ENCODE measurements at places on chromosomes 11 and 22. TPM values are rescaled to one million over a fixed set of nuclear protein-coding genes. Genes with fewer than 3 reads are reported as not detected.

DNA sequence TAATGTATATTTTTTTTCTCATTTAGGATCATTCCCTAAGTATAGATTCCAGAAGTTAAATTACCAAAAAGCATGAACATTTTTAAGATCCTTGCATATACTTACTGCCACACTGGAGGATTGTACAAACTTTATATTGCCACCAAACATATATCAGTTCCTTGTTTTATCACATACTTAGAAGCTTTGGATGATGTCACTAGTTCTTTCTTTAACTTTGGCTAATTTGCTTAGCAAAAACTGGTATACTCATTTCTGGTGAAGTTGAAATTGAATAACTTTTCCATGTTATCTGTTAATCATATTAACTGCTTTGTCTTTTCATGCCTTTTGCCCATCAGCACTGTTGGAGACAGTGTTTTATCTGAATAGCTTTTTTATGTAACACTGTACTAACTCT, 31.6 kb upstream of the PRDM10 start:
- no peak overlapping the region for H3K4me3 ChIP-seq
- H3K4me1 ChIP-seq, result no peaks in the 10 kb centered on the region
- no peaks in the 10 kb centered on the region for H3K27me3 ChIP-seq
- no peak overlapping the region for H3K27ac ChIP-seq
- H3K36me3 ChIP-seq, result no peaks in the 10 kb centered on the region

DNA sequence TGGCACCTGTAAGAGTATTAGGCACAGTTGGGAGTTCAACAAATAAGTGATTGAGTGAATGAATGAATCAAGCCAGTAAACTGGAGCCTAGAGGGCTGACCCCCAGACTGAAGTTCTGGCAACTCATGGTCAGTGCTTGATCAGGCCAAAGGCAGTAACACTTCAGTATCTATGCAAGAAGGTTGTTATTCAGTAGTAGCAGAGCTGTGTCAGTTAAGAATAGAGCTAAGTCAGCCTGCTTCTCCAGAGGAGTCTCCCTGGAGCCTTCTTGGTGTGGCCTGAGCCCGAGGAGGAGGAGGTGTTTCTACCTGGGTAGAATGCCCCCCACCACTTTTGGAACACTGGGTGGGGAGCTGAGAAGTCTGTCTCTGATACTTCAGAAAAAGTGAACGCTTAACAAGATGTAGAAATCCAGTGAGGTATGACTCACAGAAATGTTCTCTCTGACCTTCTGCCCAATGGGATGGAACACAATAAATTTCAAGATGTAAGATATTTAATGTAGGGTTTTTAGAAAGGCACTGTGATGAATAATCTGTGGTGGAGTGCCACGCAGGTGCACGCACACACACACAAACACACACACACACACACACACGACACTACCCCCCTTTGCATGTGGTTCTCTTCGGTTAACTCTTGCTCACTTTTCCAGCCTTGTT, 219.9 kb downstream of the HIPK3 start:
- no peak overlapping the region for H3K27ac ChIP-seq
- DNase-seq, result no peak
- no peaks in the 10 kb centered on the region for H3K4me1 ChIP-seq
- no peak overlapping the region for H3K4me3 ChIP-seq

The KCNE3 gene
- 6.6 TPM for total RNA-seq

The DRD2 gene
- total RNA-seq, result not detected

GRCh38 chr11:128498721-128499245, 88.6 kb downstream of the ETS1 start:
- H3K4me1 ChIP-seq, result peaks cover 81% of the 10 kb centered on the region
- H3K4me3 ChIP-seq, result no peak overlapping the region
- H3K27ac ChIP-seq, result peak overlapping the region; percentile 74
- no peak for DNase-seq

GRCh38 chr11:88281317-88281712, 56.2 kb downstream of the CTSC start:
- no peak overlapping the region for H3K4me3 ChIP-seq
- H3K36me3 ChIP-seq, result no peaks in the 10 kb centered on the region
- H3K4me1 ChIP-seq, result peaks cover 56% of the 10 kb centered on the region
- H3K27me3 ChIP-seq, result no peaks in the 10 kb centered on the region

- H3K36me3 ChIP-seq, result no peaks in the 10 kb centered on the region
- no peak for DNase-seq
- H3K4me1 ChIP-seq, result no peaks in the 10 kb centered on the region
Observed at GRCh38 chr22:26942637-26942957, 285.2 kb downstream of the MIAT start.

DNA sequence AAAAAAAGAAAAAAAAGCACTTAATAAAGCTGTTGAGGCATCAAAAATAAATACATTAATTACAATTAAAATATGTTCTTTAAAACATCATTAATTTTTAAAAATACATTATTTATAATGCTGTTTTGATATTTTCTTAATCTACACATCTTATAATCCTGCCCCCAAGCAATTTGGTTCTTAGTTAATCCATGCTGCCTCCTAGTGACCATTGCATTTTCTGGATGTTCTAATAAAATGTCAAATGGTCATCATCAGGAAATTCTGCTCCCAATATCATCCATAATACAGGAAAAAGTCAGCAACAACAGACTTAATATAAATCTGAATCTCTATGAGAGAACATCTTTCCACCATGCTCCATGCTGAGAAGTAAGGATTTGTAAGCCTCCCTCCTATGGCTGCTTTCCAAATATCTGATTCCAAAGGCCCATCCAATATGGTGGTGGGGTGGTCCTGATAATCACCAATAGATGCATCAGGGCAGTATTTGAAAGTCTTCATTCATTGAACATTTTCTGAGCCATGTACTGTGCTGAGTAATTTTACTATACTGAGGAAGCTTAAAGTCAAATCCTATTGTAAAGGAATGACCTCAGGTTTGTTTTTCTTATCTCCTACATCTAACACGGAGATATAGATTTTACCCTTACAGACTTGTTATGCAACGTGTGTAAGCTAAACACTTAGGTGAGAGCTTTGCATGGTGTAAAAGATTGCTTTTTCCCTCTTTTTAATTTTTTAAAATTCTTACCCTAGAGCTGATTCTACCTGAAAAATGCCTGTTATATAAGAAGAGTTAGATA, 124.7 kb upstream of the BMAL1 start:
- H3K27me3 ChIP-seq, result no peaks in the 10 kb centered on the region
- H3K4me1 ChIP-seq, result no peaks in the 10 kb centered on the region
- H3K36me3 ChIP-seq, result no peaks in the 10 kb centered on the region

DNA sequence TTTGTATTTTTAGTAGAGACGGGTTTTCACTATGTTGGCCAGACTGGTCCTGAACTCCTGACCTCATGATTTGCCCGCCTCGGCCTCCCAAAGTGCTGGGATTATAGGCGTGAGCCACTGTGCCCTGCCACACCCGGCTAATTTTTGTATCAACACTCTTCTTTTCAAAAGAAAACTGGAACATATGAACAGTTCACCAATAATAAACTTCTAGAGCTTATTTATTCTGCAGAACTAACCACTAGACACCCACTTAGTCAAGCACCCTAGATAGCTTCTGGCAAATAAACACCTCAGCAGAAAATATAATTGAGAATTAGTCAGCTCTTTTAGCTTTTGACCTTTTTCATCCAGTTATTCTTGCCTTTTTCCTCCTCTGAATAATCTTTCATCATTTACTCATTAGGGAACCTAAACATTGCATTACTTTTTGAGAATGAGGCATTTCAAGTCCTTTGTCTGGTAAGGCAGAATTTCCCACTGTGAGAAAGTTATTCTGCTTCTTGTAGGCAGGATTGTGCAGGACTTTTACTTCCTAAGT, 27.3 kb upstream of the TMEM41B start:
- H3K4me3 ChIP-seq, result no peak overlapping the region
- H3K4me1 ChIP-seq, result peaks cover under 1% of the 10 kb centered on the region
- H3K27ac ChIP-seq, result no peak overlapping the region
- no peaks in the 10 kb centered on the region for H3K27me3 ChIP-seq
- H3K36me3 ChIP-seq, result no peaks in the 10 kb centered on the region

The CD3E gene
- total RNA-seq, result 1.3 TPM

DNA sequence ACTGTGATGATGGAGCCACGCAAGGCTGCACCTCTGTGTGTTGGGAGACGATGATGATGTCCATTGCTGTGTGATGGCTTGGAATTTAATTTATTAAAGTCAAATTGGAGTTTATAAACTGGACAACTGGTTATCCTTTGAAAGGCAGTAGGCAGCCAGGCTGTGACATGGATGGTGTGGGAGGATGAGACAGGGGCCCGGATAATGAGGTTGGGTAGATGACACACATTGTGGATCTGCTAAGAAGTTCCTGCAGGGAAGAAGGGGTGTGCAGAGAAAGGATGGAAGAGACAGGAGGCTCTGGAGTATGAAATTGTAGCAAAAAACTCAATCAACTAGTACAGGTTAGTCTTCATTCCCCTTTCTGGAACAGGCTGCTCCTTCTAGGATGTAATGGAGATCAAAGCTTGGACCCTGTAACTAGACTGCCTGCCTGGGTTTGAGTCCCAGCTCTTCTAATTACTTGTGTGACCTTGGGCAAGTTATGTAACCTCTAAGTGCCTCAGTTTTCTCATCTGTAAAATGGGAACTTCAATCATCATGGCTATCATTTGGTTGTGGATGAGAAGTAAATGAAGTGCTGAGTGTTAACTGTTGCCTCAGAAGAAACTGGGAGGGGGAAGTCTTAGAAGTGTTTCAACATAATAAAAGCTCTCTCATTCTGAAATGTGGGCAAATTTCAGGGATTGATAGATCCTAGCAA, 4.2 kb upstream of the HINFP start:
- no peak overlapping the region for H3K27ac ChIP-seq
- H3K4me1 ChIP-seq, result peaks cover 2% of the 10 kb centered on the region
- H3K27me3 ChIP-seq, result no peaks in the 10 kb centered on the region
- no peak for DNase-seq
- H3K4me3 ChIP-seq, result no peak overlapping the region

DNA sequence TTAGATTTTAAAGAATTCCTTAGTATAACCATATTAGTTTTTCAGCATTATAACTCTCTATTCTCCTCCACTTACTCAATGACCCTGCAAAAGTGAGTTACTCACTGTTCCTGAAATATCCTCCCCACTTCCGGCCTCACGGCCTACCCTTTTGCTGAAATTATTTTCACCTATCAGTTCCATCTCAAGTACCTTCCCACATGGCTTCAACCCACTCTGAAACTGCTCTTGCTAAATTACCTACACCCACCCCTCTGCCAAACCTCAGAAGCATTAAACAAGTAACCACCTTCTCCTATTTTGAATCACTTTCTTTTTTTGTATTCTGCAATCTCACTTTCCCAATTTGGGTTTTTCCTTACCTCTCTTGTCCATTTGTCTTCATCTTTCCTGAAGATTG, 37.7 kb downstream of the OR5P2 start:
- no peaks in the 10 kb centered on the region for H3K36me3 ChIP-seq
- no peak overlapping the region for H3K4me3 ChIP-seq
- H3K4me1 ChIP-seq, result no peaks in the 10 kb centered on the region
- no peak overlapping the region for H3K27ac ChIP-seq
- DNase-seq, result no peak

GRCh38 chr11:14422052-14422813, 63.2 kb upstream of the RRAS2 start:
- peaks cover 15% of the 10 kb centered on the region for H3K4me1 ChIP-seq
- DNase-seq, result peak; percentile 63
- H3K27me3 ChIP-seq, result no peaks in the 10 kb centered on the region
- peak overlapping the region; percentile 47 for H3K27ac ChIP-seq
- no peaks in the 10 kb centered on the region for H3K36me3 ChIP-seq

GRCh38 chr22:25002241-25002985, 49.9 kb downstream of the KIAA1671 start:
- H3K27me3 ChIP-seq, result no peaks in the 10 kb centered on the region
- H3K27ac ChIP-seq, result no peak overlapping the region
- no peaks in the 10 kb centered on the region for H3K4me1 ChIP-seq
- no peak for DNase-seq
- no peak overlapping the region for H3K4me3 ChIP-seq
- H3K36me3 ChIP-seq, result no peaks in the 10 kb centered on the region

- no peak overlapping the region for H3K4me3 ChIP-seq
- DNase-seq, result no peak
- peaks cover 17% of the 10 kb centered on the region for H3K4me1 ChIP-seq
- no peak overlapping the region for H3K27ac ChIP-seq
Observed at GRCh38 chr11:45451766-45452440, 165.8 kb upstream of the SYT13 start.

DNA sequence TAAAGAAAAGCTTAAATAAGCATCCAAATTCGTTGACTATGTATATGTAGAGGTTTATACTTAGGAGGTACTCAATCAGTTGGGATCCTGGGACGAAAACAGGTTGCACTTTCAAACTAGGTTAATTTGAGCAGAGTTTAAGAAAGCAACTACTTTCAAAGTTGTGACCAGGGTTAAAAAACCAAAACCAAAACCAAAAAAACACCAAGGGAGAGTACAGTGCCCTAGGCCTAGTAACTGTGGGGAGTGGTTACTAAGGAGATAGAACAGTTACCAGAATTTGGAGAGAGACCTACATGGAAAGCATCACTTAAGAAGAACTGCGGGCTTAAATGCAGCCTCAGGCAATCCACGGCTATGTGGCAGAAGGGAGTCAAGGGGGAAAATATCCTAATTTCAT, 148.3 kb downstream of the JRKL start:
- DNase-seq, result no peak
- H3K4me1 ChIP-seq, result peaks cover 3% of the 10 kb centered on the region
- no peak overlapping the region for H3K4me3 ChIP-seq
- no peak overlapping the region for H3K27ac ChIP-seq
- H3K27me3 ChIP-seq, result no peaks in the 10 kb centered on the region

GRCh38 chr22:23053051-23053707, 17.1 kb upstream of the GNAZ start:
- no peak overlapping the region for H3K27ac ChIP-seq
- no peaks in the 10 kb centered on the region for H3K27me3 ChIP-seq
- no peak for DNase-seq
- no peaks in the 10 kb centered on the region for H3K36me3 ChIP-seq
- no peak overlapping the region for H3K4me3 ChIP-seq

The CBLIF gene
- not detected for total RNA-seq

GRCh38 chr11:61603667-61604066, 22.8 kb upstream of the SYT7 start:
- no peaks in the 10 kb centered on the region for H3K36me3 ChIP-seq
- DNase-seq, result no peak
- H3K27ac ChIP-seq, result no peak overlapping the region
- H3K4me1 ChIP-seq, result peaks cover 20% of the 10 kb centered on the region
- no peaks in the 10 kb centered on the region for H3K27me3 ChIP-seq
- no peak overlapping the region for H3K4me3 ChIP-seq

DNA sequence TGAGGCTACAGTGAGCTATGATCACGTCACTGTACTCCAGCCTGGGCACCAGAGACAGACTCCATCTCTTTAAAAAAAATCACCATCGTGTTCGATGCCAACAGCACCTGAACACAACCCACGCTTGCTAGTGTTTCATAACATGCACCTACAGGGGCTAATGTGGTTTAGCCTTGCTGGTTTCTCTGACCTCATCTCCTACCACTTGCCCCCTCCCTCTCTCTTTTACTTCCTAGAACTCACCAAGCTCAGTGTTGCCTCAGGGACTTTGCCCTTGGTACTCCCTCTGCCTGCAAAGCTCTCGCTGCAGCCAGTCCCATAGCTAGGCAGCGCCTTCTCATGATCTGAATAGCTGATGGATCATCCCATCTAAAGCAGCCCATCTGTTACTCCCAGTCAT, 99.8 kb downstream of the FBXO7 start:
- no peaks in the 10 kb centered on the region for H3K27me3 ChIP-seq
- no peaks in the 10 kb centered on the region for H3K36me3 ChIP-seq
- DNase-seq, result no peak
- no peak overlapping the region for H3K27ac ChIP-seq
- no peaks in the 10 kb centered on the region for H3K4me1 ChIP-seq
